ENCODE measurements at places on chromosomes 11 and 22.

DNA sequence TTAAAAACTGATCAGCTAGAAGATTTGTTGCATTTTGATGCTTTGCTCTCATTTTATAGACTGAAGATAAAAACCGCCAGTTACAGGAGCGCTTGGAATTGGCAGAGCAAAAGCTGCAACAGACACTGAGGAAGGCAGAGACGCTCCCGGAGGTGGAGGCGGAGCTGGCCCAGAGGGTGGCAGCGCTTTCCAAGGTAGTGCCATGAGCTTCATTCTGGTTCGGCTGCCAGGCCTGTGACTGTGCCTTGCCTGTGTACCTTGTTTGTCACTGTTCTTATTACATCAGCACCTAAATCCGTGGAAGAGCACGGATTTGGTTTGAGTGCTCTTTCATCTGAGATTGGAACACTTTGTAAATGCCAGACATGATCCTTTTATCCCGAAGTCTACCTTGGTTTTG is 61.4 kb downstream of the PPFIA1 start:
- DNase-seq: no peak

DNA sequence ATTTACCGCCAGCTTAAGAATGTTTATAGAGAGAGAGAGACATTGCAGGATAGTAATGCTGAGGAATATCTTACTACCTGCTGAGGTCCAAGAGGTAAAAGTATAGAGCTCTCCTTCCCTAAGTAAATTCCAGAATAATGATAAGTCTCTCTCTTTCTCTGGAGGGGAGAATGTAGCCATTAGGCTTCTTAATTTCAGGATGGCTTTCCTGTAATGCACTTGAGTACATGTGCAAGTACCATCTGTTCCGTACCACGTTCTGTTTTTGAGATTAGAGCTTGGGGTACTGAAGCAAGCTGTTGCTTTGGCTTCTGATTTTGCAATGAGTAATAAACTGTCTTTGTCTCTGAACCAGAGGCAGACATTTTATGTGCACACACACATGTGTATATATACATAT is 1314.0 kb downstream of the JRKL start:
- no peak for DNase-seq

DNA sequence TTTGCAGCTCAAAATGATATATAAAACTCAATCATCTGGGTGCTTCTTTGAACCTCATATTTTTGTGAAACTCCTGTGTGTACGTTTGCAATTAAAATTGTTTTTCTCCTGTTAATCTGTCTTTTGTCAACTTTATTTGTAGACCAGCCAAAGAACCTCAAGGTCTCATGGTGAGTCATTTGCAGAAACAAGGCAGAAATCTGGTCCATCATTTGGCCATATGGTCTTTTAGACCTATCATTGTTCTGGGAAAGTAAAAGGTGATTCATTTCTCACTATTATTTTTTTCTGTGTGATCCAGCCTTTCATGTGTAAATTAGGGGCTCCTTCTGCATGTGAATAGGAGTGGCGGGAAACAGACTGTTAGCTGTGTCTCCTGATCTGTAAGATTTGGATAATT is 399.1 kb upstream of the DDI1 start:
- DNase-seq: no peak

GRCh38 chr11:70796648-70797227 is 398.4 kb downstream of the CTTN start:
- no peak for DNase-seq

DNA sequence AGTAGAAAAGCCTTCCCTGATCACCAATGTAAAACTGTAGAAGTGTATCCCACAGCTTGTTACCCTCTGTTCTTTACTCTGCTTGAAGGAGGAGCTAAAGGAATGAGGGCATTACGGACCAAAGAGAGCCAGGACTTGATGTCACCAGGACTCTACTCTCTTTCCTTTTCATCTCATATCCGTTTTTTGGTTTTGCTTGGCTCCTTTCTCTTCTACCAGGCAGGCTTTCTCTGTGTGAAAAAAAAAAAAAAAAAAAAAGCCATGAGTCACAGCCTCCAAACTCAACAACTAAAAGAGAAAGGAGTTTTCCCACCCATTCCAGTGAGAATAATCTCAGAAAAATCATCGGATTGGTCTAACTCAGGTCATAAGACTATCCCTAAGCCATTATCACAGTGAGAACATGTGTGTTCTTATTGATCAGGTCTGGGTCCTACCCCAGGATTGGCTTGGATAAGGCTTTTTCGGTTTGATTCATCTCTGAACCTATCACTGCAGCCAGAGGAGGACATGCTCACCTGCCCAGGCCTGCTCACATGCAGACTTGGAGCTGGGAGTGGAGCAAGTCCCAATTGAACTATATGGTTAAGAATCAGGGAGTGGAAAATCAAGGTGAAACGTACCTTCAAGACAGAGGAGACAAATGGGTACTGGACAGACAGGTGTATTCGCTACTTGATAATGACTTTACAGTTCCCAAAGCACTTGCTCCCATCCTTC is 19.4 kb upstream of the LRRC55 start:
- no peak for DNase-seq

DNA sequence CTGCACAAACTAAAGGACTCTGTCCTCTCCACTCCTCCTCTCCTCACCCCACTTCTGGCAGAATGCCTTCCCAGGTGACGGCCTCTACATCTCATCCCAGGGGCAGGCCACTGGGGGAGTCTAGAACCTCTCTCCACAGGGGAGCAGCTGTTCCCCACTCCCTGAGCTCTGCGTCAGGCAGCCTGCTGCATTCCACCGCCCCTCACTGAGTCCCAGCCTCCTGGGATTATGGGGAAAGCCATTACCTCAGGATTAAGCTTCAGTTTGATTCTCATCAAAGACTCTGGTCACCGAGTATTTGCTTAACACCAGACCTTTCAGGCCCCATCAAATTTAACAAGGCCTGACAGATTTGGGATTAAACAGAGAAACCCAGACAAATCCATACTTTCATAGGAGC is 405.9 kb downstream of the NXPE2 start:
- no peak for DNase-seq

DNA sequence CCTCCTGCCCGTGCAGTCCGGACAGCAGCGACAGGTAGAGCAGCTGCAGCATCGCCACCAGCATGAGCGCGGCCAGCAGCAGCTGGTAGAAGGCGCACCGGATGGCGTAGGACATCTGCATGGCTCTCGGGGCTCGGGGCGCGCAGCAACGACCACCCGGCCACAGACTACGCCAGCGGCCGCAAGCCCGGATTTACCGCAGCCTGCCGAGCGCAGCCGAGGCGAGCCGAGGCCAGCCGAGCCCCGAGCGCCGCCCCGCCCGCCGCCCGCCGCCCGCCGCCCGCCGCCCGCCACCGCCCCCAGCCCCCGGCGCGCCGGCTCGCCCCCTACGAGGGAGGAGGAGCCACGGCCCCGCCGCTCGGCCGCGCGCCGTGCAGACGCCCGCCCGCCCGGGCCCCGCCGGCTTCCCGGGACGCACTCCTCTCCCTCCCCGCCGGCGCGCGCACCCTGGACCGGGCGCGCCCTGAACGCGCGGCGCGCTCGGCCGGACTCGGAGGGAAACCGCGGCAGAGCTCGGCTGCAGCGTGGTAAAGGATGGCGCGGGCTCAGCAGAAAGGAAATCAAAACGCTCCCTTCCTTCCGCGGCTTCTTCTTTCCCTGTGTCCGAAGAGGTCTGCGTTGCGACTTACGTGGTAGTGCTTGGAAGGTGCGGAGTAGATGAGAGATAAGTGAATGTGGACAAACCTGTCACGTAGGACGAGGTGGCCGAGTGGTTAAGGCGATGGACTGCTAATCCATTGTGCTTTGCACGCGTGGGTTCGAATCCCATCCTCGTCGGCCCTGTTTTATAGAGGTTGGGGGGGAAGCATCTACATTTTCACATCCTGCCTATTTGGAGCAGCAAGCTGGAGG is at the start of gene B4GAT1:
B4GAT1 (minus strand) TSS at position 205 of the 852 bp plus-strand sequence; CDS start at position 121, 84 bp downstream.
- DNase-seq: peak; percentile 88

DNA sequence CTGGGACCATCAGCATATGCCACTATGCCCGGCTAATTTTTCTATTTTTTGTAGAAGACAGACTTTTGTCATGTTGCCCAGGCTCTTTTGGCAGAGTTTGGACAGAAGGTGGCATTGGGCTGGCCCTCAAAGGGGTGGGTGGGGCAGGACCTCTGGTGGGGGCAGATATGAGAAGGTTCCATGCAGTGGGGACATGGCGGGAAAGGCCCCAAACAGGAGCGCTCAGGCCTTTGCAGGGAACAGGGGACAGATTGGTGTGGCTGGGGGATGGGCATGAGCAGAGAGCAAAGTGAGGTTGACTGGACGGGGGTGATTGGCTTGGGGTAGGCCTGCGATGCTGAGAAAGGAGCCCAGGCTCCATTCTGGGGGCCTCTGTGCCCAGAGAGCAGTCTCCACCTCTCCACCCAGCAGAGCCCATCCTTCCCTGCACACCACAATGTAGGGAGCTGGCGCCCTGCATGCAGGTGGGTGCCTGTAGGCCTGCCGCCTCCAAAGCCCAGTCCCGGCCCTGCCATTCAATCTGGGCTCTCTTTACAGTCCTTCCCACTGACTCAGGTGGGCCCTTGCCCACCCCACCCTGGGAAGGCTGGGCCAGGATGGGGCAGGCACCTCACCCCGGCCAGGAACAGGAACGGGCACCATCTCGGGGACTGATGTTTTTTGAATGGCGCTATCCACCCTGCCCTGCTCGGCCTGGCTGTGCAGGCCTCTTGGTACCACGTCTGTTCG is 98.7 kb downstream of the MORC2 start:
- no peak for DNase-seq

- no peak for DNase-seq
These were observed 97.3 kb downstream of the ELP4 start for GRCh38 chr11:31606893-31607292.

GRCh38 chr22:24460418-24461089 is 33.2 kb downstream of the ADORA2A start:
- no peak for DNase-seq

- no peak for DNase-seq
These were observed 122.8 kb downstream of the SHANK2 start for GRCh38 chr11:71129624-71130023.

- no peak for DNase-seq
These were observed 84.2 kb downstream of the FBXO7 start for GRCh38 chr22:32558681-32559355.
